ENCODE measurements at places on chromosomes 2 and 18.

DNA sequence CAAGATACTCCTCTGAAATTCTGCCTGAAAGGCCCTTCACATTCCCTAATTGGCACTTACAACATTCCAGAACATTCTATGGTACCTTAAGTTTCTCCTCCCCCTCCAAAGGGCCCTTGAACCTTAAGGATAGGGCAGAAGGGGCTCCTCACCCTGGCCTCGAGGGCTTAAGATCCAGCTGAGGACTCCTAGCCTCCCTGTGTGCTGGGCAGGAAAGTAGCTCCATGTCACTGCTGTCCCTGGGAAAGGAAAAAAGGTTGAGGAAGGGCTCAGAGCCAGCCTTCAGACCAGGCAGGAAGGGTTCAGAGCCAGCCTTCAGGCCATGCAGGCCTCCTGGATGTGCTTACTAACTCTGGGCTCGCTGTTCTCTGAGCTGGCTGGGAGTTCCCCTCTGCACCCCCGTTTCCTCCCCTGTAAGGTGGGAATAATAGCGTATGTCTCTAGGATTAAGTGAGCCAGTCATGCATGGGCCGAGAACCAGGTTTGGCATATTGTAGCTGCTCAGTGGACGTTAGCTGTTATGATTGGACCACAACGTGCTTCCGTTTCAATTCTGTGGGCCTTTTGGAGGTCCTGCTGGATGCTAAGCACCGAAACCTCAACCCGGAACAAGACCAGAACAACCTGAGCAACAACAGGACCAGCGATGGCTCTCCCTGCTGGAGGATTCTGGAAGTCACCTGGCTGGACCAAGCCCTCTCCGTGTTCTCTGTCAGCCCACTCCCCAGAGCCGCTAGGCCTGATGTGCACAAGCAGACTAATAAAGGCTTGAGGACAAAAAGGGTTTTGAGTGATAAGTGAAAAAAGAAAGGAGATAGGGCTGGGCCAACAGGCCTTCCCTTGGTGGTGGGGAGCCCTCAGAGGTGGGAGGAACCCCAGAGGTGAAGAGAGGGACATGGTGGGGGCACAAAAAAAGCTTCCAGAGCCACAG, 1.0 kb upstream of the B3GNT7 start:
- no peak for DNase-seq

GRCh38 chr2:14064346-14064745, 568.2 kb upstream of the LRATD1 start:
- no peak for DNase-seq

- no peak for DNase-seq
Measured at GRCh38 chr2:69073928-69074570, 61.1 kb downstream of the ANTXR1 start.

DNA sequence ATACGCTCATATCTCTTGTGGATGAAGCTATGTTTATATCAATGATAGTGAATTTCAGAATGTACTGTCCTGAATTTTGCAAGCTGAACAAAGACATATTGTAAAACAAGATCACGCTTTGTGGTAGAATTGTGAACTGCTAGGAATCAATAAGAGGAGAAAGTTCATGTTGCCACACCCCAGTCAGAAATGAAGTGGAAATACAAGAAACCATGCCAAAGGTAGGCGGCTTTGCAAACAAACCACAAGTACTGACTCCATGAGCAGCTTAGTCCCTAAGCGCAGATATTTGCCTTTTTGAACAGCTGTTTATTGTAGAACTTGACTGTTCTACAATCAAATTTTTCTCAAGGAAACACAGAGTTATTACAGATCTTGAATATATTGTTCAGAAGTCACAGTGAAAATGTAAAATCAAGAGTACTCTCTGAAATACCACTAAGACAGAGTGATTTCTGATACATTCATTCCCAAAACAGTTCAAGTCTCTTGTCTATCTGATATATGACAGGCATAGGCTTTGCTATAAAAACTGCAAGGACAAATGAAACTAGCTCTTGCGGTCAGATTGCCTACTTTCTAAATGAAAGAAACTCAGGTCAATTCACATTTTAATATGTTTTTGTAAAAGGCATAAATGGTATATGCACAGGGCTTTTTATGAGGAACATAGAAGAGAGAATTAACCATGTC, 120.9 kb upstream of the CDH19 start:
- DNase-seq = no peak

GRCh38 chr2:38116762-38117161, 40.8 kb upstream of the CYP1B1 start:
- no peak for DNase-seq

GRCh38 chr2:172089633-172090032, 4.3 kb downstream of the DLX1 start:
- DNase-seq = no peak

- DNase-seq = no peak
Measured at GRCh38 chr2:187124529-187124928, 275.6 kb upstream of the ZSWIM2 start.

DNA sequence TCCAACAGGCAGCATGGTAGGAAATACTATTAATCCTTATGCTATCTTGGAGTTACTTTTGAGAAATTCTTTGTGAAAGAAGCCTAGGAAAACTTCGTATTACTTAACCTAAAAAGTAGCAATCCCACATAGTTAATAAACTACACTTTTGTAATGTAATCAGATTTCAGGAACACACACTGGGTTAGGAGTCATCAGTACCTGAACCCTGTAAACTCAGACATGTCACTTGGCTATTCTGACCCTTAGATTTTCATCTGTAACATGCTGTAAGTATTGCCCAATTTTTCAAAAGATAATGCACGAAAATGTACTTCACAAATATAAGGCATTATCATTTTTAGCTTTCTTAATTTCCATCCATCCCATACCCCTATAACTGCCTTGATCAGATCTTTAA, 39.0 kb downstream of the KIDINS220 start:
- no peak for DNase-seq

DNA sequence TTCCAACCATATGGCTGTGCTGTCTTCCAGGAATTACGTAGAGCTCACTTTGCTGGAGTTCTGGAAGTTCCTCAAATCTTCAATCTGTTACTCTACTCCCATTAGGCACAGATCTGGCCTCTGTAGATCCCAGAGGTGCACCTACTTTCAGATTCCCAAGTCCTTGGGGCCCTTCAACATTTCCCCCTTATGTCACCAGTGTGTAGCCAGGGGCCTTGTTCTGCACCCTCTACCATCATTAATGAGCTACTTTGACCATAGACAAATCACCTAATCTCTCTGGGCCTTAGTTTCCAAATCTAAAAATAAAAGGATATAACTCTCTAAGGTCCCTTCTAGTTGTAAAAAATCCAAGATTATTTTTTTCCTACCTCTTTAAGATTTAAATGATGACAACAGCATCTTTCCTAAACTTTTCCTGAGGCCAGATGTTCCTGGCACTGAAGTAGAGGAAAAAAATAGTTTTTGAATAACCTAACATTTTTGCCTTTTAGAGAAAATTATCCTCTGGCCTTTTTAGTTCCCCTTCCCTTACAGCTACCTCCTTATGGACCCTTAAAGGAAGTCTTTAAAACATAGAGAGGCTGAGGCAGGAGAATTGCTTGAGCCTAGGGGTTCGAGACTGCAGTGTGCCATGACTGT, 31.0 kb upstream of the WIPF1 start:
- no peak for DNase-seq

DNA sequence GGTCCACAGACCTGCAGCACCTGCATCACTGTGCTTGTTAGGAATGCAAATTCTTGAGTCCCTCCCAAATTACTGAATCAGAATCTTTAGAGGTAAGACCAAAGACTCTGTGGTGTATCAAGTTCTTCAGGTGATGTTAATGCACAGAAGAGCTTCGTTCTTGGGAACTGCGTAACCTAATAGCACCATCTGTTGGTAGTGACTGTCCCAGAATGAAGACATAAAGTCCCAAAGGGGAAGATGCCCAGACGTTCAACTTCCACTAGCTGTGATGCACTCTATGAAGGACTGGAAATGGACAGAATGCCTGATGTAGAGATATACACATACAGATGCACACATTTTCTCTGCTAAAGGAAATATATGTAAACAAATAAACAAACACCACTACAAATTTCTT, 576.0 kb downstream of the LRP1B start:
- peak; percentile 32 for DNase-seq

DNA sequence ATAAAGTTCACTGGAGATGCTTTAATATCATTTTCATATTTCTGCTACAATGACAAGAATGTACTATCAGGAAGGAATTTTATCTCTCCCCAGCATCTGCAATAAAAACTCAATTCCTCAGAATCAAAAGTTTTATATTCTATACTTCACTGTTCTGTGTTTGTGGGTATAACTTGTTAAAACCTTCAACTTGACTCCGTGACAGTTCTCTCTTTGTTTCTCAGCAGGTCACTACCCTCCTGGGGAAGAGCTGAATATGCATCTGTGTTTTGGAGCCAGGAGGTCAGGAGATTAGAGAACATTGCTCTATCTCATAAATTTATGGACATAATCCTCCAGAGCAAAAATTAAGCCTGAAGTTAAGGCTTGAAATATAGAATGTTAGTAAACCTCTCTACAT, 411.4 kb downstream of the TRIB2 start:
- no peak for DNase-seq

DNA sequence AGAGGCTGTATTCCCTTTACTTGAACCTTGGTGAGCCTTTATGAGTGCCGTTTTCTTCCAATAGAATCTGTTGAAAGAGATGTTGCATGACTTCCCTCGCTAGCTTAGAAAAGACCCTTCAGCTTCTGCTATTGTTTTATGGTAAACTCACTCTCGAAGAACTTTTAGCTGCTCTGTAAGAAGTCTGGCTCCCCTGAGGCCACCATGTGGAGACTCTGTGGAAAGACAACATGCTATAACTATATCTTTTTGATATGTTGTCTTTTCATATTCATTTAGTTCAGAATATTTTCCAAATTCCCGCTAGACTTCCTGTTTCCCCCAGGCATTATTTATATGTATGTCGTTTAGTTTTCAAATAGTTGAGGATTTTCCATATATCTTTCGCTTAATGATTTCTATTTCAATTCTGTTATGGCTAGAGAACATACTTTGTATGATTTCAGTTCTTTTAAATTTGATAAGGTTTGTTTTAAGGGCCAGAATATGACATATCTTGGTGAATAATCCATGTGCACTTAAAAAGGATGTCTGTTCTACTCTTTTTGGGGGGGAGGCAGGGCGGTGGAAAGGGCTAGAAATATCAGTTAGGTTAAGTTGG, 64.1 kb downstream of the PTPN4 start:
- no peak for DNase-seq

GRCh38 chr2:240995041-240996021, 3.1 kb upstream of the SNED1 start:
- DNase-seq = no peak

- no peak for DNase-seq
Measured at GRCh38 chr2:10370895-10371294, 68.2 kb downstream of the HPCAL1 start.

All from NCI-H2081 (cell line).